ENCODE measurements at places on chromosomes 6 and 20.

DNA sequence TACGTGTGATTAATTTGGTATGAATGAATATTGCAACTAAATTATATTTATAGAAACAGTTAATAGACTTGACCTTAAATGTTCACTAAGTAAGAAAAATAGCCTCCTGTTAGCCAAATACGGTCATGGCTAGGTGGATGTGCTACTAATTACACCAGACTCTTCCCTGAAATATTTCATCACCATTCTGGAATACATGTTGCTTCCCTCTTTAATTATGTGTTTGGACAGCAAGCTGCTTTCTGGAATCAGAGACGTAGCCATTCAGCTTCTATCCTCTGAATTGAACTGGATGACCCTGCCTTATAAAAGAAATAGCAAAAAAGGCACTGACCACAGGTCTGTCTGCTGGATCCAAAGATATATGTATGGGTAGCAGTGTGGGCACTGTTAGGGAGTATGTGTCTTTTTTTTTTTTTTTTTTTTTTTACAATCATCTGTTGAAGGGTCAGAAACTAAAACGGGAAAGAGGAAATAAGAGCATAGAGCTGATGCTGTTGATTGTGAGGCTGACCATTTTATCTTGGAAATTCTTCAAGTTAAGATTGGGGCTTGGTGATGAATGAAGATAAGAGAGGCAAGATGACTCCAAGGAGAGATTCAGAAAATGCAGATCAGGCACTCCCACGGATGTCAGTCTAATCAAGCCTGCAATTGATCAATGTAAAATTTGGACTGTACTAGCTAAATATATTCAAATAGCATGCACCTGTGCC is 283.2 kb upstream of the HSF2 start:
- DNase-seq: no peak

GRCh38 chr20:51022227-51022802 is 592 bp downstream of the KCNG1 start:
- DNase-seq: no peak

- DNase-seq: no peak
Observed at GRCh38 chr6:70846207-70846835, 110.5 kb downstream of the B3GAT2 start.

DNA sequence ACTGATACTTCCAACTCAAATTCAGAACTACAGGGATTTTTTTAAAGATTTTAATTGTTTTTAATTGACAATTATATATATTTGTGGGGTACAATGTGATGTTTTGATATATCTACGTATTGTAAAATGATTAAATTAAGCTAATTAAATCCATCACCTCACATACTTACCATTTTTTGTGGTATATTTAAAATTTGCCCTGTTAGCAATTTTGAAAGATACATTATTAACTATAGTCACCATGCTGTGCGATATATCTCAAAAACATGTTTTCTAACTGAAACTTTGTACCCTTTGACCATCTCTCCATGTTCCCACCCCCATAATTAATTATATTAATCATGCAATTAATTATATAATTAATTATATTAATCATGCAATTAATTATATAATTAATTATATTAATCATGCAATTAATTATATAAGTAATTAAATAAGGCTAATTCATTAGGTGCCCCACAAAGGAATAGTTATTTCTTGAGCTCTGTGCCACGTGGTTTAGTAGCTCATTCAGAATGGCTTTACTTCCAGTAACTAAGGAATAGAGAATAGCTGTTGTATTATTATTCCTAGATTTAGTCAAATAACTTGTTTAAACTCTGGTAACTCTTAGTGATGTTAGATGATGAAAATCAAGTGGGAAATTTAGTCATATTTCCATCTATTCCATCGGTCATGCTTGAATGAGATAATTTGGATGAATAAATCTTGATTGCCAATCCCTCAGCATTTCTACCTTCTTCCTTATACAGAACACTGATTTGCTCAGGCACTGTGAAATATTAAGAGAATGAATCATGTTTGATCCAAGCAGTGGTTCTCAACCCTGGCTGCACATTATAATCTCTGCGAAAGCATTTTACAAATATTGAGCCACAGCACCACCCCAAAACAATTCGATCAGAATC is 25.1 kb downstream of the LOC128125822 start:
- DNase-seq: no peak

GRCh38 chr6:79941489-79942151 is 5.7 kb downstream of the ELOVL4 start:
- DNase-seq: no peak

DNA sequence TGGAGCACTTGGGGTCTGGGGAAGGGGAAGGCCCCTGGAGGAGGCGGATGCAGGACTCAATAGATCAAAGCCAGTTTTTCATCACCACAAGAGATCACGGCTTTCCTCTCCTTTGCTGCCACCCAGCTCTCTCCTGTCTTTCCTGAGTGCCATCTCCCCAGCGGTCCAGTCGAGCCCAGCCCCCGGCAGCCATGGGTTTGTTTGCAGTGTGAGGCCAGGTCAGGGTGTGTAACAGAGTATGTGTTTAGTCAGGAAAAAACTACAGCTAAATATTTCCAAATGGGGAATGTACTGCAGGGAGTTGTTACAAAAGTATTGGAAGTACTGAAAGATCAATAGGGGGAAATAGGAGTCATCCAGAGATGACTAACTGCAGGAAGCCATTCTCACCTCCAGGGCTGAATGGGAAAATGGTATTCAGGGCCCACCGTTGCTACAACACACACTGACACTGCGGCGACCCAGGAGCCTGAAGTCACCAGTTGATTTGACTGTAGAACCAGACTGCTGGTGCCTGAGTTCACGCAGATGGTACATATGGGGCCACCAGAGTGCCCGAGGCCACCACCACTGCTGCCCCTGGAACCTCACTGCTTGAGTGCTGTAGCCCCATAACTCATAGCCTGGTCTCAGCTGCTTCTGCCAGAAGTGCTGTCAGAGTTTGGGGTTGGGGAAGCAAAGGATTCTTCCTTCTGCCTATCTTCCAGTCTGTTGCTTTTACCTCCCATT is 23.6 kb upstream of the FANCE start:
- no peak for DNase-seq

- DNase-seq: no peak
Observed at GRCh38 chr20:38623061-38623460, 21.5 kb downstream of the ARHGAP40 start.

DNA sequence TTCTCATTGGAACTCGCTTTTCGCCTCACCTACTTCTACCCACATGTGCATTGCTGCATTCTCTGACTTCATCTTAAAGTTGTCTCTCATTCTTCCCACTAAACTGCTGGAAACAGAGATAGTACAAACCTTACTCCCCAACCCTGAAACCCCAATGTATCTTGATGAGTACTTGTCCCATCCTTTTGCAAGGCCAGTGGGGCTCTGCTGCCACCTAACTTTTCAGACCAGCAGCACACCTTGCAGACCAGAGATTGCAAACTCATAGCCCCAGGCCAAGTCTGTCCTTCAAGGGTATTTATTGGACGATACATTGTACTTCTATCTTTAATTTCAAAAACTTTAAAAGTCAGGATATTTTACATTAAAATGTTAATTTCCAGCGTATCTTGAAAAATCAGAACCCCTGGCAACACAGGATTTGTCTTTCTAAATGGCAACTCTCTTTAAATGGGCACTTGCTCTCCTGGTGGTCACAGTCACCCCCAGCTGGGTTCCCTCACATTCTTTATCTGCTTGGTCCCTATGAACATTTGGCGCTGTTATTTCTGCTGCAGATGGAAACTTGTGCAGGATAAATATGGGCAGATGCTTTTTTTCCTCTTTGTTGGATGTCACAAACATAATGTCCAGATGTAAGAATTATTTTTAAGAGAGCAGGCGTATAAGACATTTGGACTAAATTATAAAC is 83.9 kb downstream of the SOD2 start:
- DNase-seq: no peak

DNA sequence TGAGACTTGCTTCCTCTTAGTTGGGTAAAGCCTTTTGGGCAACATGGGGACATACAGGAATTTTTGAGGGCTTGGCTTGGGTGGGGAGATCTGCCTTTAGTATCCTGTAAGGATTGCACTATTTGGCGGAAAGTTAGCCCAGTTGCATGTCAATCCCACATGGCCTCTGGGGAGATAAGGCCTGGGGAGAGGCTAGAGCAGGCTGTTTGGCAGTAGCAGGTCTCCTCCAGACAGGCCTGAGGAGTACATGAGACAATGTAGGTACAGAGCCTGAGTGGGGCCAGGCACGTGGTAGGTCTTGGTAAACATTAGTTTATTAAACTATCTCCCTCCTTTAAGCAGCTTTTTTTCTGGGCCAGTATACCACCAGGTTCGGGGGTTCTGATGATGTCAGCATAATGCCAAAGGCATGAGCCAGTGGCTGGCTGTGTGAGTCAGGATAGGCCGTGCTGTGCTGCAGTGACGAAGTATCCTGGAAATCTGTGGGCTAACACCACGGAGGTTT is 147.9 kb downstream of the VEGFA start:
- no peak for DNase-seq

GRCh38 chr6:137849181-137849980 is 17.7 kb upstream of the TNFAIP3 start:
- DNase-seq: no peak

All from NCI-H1092 (cell line).